Endothelial cell of coronary artery (primary cell): ENCODE measurements at places on chromosomes 6 and 20. TPM values are rescaled to one million over a fixed set of nuclear protein-coding genes. Genes with fewer than 3 reads are reported as not detected.

RBM12 gene
- total RNA-seq, result 43.5 and 46.3 TPM in 2 replicates

CST1 gene
- total RNA-seq, result 0.18 and 0.38 TPM in 2 replicates

TMC2 gene
- total RNA-seq, result not detected in 2 replicates

POLR1C gene
- total RNA-seq, result 35.0 and 42.1 TPM in 2 replicates

CPNE5 gene
- 11.8 and 15.2 TPM in 2 replicates for total RNA-seq

SLC17A3 gene
- total RNA-seq, result not detected in 2 replicates

C20orf141 gene
- not detected in 2 replicates for total RNA-seq

DZANK1 gene
- total RNA-seq, result 0.63 and 0.94 TPM in 2 replicates

OPRL1 gene
- total RNA-seq, result 1.3 and 2.6 TPM in 2 replicates

ADAM33 gene
- total RNA-seq, result 0.09 TPM in 1 of 2 replicates, not detected in the other

C6orf52 gene
- not detected in 2 replicates for total RNA-seq

SYS1 gene
- total RNA-seq, result 14.0 and 19.2 TPM in 2 replicates

TREML4 gene
- total RNA-seq, result not detected in 2 replicates

NKX2-4 gene
- not detected in 2 replicates for total RNA-seq

DOP1A gene
- total RNA-seq, result 19.3 and 28.8 TPM in 2 replicates

CST2 gene
- not detected in 2 replicates for total RNA-seq

HTR1B gene
- 20.4 and 22.2 TPM in 2 replicates for total RNA-seq

VSTM2L gene
- 0.27 and 2.0 TPM in 2 replicates for total RNA-seq

SIRPB1 gene
- 0.81 and 1.0 TPM in 2 replicates for total RNA-seq

KLHDC3 gene
- total RNA-seq, result 83.8 and 110 TPM in 2 replicates

PLCB4 gene
- 1.1 and 1.8 TPM in 2 replicates for total RNA-seq

MC3R gene
- not detected in 2 replicates for total RNA-seq

SLC26A8 gene
- not detected in 2 replicates for total RNA-seq

HLA-DMB gene
- total RNA-seq, result 0.27 TPM in 1 of 2 replicates, not detected in the other

RIPPLY2 gene
- not detected in 2 replicates for total RNA-seq

RIMS1 gene
- total RNA-seq, result 0.09 and 14.0 TPM in 2 replicates

EPB41L1 gene
- total RNA-seq, result 4.2 and 17.8 TPM in 2 replicates

ZBTB12 gene
- total RNA-seq, result 4.2 and 6.8 TPM in 2 replicates

LY6G6D gene
- total RNA-seq, result not detected in 2 replicates

UBE3D gene
- total RNA-seq, result 4.8 and 6.0 TPM in 2 replicates

TSBP1 gene
- total RNA-seq, result under 0.01 TPM in 1 of 2 replicates, not detected in the other
